Fibroblast of lung (primary cell): ENCODE measurements at places on chromosomes 12 and 14.

- no peaks in the 10 kb centered on the region for H3K27me3 ChIP-seq
- no peak for DNase-seq
- H3K27ac ChIP-seq = no peak overlapping the region
- H3K4me1 ChIP-seq = peaks cover 2% of the 10 kb centered on the region
- no peaks in the 10 kb centered on the region for H3K36me3 ChIP-seq
- no peak overlapping the region for H3K4me3 ChIP-seq
These were observed 325.7 kb downstream of the CEP128 start for GRCh38 chr14:80615831-80616230.

GRCh38 chr12:39595928-39596327 is 23.7 kb downstream of the ABCD2 start:
- no peak overlapping the region for H3K27ac ChIP-seq
- H3K36me3 ChIP-seq = no peaks in the 10 kb centered on the region
- DNase-seq = peak; percentile 27

- no peaks in the 10 kb centered on the region for H3K27me3 ChIP-seq
- DNase-seq = no peak
- no peaks in the 10 kb centered on the region for H3K36me3 ChIP-seq
- no peak overlapping the region for H3K27ac ChIP-seq
- no peak overlapping the region for H3K4me3 ChIP-seq
- peaks cover 5% of the 10 kb centered on the region for H3K4me1 ChIP-seq
These were observed 46.5 kb downstream of the SOCS2 start for GRCh38 chr12:93618891-93619410.

DNA sequence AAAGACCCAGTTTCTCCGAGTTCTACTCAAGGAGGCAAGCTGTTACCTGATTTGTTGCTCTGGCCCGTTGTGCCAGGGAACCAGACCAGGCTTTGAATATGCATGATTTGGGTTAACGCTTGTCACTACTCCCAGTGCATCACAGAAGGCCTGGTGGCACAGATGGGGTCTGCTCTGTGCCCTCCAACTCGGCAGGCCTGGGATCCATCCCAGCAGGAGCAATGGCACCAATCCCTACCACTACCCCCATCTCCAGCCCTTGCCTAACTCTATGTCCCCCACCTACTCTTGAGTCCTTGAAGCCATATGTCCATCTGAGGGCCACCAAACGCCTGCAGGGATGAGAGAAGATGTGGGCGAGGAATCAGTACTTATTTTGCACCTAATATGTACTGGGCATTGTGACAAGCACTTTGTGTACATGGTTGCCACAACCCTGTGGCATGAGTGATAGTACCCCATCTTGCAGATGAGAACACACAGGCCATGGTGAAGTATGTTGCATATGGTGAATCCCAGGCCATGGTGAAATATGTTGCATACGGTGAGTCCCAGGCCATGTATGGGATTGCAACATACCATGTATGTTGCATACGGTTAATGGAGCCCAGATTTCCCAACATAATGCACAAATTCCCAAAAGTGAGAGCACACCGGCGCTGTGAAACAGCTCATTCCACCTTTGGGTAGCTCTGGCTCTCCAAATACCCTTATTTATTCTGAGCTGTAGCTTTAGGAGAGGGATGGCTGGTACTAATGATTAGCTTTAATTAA is 102.7 kb downstream of the NTF3 start:
- H3K36me3 ChIP-seq = no peaks in the 10 kb centered on the region
- no peak for DNase-seq
- H3K27me3 ChIP-seq = no peaks in the 10 kb centered on the region
- no peak overlapping the region for H3K27ac ChIP-seq
- H3K4me1 ChIP-seq = no peaks in the 10 kb centered on the region
- no peak overlapping the region for H3K4me3 ChIP-seq

- no peak overlapping the region for H3K4me3 ChIP-seq
- no peak overlapping the region for H3K27ac ChIP-seq
- no peaks in the 10 kb centered on the region for H3K27me3 ChIP-seq
- H3K4me1 ChIP-seq = no peaks in the 10 kb centered on the region
- no peaks in the 10 kb centered on the region for H3K36me3 ChIP-seq
These were observed 460.8 kb downstream of the TMEM117 start for GRCh38 chr12:44296624-44297197.
